Peyer's patch (tissue), 4 donors: ENCODE measurements at places on chromosomes 16 and 17.

- H3K27me3 ChIP-seq, result no peaks in the 10 kb centered on the region
- no peaks in the 10 kb centered on the region for H3K36me3 ChIP-seq
- no peaks in the 10 kb centered on the region for H3K4me1 ChIP-seq
- H3K27ac ChIP-seq, result peak overlapping the region; percentile 71
- no peak for DNase-seq
Measured at GRCh38 chr17:72588561-72588960, 467.7 kb downstream of the SOX9 start.

- H3K27ac ChIP-seq, result no peak overlapping the region
- H3K27me3 ChIP-seq, result no peaks in the 10 kb centered on the region
- no peak overlapping the region for H3K4me3 ChIP-seq
- no peaks in the 10 kb centered on the region for H3K4me1 ChIP-seq
- no peaks in the 10 kb centered on the region for H3K36me3 ChIP-seq
Measured at GRCh38 chr17:66580956-66581391, 253.9 kb upstream of the CACNG5 start.

DNA sequence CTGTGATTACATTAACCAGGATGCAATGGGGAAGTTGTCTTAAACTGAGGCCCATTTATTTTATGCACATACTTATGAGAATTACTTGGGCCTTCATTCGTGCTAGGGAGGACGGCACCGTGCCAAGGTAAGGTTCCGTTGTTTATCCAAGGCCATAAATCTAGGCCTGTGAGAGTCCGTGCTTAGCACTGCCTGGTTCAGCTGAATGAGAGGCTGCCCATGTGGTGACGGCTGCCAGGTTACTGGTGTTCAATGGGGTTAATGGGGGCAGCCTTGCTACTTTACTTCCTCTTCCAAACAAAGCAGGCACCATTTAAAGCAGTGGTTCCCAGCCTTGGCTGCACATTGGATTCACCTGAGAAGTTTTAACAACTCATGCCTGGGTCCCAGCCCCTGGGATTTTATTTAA, 135.1 kb upstream of the NOL11 start:
- H3K27ac ChIP-seq, result no peak overlapping the region
- no peak overlapping the region for H3K4me3 ChIP-seq
- no peaks in the 10 kb centered on the region for H3K36me3 ChIP-seq
- no peak for DNase-seq
- H3K4me1 ChIP-seq, result no peaks in the 10 kb centered on the region

DNA sequence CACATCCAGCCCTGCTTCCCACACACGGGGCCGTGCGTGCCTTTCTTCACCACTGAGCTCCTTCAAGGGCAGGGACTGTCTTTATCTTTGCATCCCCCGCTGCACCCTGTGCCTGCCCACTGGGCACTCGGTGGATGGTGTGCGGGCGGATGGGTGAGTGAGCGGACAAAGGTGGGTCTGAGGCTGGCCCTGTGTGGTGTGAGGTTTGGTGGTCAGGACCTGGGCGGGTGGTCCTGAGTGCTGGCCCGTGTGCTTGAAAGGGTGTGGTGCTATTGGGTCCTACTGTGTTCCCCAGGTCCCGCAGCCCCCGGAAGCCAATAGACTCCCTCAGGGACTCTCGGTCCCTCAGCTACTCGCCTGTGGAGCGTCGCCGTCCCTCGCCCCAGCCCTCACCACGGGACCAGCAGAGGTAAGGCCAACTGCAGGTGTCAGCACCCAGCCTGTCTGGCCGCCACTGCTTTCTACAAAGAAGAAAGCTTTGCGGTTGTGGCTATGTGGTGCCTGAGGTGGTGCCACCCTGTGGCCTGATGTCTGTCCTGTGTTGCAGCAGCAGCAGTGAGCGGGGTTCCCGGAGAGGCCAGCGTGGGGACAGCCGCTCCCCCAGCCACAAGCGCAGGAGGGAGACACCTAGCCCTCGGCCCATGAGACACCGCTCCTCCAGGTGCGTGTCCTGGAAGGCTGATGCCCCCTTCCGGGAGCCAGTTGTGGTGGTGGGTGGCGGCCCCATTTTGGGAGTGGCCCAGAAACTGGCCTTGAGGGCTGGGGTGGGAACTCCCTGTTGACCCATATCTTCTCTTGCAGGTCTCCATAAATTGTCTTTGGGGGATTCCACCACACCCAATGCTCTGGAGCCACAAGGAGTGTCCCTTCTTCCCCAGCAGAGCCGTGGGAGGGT, 6.8 kb downstream of the ELOB start:
- H3K27me3 ChIP-seq, result no peaks in the 10 kb centered on the region
- H3K4me3 ChIP-seq, result no peak overlapping the region
- peak overlapping the region; percentile 83 for H3K27ac ChIP-seq
- H3K36me3 ChIP-seq, result peaks cover 97% of the 10 kb centered on the region
- DNase-seq, result no peak
- H3K4me1 ChIP-seq, result peaks cover 20% of the 10 kb centered on the region

- no peaks in the 10 kb centered on the region for H3K27me3 ChIP-seq
Measured at GRCh38 chr17:38425031-38425430, 3.2 kb upstream of the ARHGAP23 start.

DNA sequence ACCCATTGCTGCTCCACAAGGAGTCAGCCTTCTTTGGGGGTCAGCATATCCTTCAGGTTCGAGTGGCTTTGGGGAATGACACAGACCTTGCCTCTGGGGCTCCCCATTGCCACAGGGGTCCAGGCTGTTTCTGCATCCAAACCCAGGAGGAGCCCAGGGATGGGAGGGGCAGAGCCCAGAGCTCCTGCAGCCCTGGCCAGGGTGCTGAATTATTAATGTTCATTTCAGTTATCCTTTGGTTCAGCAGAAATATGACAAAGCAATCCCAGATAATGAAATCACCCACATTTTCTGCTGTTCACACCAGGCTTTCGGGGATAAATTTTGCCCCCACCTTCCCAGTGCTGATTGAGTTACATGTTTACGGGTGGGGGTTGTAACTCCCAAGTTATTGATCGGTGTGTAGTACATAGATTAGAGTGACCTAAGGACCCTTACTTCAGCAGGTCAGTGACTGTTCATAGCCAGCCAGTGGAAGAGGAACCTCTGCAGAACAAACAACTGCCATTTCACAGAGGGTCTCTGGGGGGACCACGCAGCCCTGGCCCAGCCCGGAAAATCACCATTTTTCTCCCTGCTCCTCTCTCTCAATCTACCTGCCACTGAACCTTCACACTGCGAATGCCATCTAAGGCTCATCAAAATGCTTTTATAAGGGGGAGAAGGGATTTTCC, 240.3 kb upstream of the N4BP1 start:
- no peaks in the 10 kb centered on the region for H3K36me3 ChIP-seq
- no peak for DNase-seq
- no peak overlapping the region for H3K27ac ChIP-seq
- H3K27me3 ChIP-seq, result no peaks in the 10 kb centered on the region
- H3K4me1 ChIP-seq, result no peaks in the 10 kb centered on the region

DNA sequence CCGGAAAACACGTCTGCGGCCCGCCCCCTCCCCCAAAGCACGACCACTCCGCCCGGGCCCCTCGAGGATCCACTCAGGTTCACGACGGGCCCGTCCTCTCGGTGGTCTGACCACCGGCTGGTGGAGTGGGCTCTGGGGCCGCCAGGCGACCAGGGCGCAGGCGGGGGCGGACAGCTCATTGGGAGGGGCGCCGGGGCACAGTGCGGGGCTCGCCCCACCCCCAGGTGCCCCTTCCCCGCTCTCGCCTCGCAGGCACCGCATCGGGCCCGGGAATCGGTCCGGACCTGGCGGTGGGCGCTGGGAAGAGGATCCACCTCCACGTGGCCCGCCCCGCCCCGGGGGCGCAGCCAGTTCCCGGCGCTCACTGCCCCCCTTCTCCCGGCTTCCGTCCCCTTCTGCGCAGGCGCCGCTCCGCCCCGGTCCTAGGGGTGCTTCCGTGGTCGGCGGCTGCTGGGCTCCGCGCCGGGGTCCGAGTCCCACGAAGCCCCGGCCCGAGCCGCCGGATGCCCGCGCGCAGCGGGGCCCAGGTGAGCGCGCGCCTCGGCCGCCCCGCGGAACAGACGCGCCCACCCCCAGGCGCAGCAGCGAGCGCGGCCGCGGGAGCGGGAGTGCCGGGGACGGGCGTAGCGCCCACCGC, at the start of gene MPG:
MPG (plus strand) TSS at position 419 of the 637 bp plus-strand sequence; CDS start at position 504, 85 bp downstream.
- peaks cover 18% of the 10 kb centered on the region for H3K4me1 ChIP-seq
- H3K36me3 ChIP-seq, result no peaks in the 10 kb centered on the region
- H3K4me3 ChIP-seq, result peak within 1 kb of the TSS; percentile 97
